Substantia nigra (tissue), 51 donors: ENCODE measurements at places on chromosomes 16 and 17.

DNA sequence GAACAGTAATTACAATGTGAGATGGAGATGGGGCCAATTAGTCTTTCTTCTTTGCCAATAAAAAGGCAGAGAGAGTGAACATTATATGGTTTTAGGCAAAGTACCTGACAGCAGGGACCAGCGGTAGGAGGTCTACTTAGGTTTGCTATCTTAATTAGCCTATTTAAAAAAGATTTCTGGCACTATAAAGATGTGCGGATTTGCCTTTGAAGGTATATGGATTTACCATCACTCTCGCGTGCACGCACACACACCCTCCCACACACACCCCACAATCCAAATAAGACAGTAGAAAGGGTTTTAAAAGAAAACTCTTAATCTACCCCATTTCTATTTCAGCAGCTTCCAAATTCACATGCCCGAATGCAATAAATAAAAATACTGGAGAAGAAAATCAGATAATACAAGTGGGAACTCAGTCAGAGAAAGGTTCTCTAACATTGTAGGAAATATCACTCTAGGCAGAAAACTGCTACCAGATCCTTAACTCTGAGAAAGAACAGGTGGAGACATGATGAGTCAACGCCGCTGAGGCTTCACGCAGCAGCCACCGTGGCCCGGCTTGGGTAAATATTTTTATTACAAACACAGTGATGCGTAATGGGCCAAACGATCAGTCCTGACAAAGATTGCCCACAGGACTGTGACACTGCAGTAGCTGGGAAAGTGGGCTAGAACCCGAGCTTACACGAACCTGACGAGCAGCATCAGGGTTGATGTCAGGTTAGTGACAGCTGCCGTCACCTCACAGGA lies 66.6 kb upstream of the AXIN2 start:
- DNase-seq, result no peak

DNA sequence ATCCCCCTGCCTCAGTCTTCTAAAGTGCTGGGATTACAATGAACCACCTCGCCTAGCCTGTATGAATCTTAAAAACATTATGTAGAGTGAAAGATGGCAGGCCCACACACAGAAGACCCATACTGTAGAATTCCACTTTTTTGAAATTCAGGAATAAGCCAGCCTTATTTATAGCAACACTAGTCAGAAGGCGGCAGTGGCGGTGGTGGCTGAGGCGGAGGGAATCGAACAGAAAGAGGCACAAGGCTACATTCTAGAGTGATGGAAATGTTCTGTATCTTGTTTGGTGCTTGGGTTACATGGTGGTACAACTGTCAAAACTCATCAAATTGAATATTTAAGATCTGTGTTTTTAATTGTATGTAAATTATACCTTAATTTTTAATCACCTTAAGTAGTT lies 11.3 kb downstream of the GFOD2 start:
- DNase-seq, result no peak

GRCh38 chr16:11126399-11127054 lies 129.5 kb downstream of the SOCS1 start:
- no peak for DNase-seq

DNA sequence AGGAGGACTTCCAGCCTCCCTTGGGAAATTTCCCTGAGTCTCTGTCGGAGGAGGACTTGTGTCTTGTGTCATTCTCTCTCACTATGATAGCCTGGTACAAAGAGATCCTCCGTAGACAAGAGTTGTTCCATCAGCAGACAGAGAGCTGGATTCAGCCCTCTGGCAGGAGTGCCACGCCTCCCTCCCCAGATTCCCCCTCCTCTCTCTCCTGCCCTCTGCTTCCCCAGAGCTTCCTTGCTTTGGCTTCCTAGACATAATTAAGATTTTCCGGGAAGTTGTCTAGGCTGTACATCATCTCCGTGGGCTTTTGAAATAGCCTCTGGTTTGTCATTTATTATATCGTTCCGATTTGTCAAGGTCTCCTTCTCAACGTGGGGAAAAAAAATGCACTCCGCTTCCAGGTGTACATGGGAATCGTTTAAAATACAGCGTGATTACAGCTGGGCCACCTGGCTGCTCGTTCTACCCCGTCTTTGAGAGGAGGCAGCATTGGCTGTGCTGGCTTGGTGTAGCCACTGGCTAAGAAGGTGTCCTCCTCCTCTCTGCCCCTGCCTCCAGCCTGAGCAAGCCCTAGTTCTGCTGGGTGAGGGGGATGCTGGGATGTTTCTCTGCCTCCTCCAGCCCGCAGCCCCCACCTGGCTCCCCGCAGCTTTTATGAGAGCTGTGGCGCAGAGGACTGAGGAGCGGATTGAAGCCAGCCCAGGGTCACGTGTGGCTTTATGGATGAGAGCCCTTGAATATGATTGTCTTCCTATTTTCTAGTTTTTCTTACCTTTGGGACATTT lies 282.5 kb downstream of the SNX29 start:
- no peak for DNase-seq

DNA sequence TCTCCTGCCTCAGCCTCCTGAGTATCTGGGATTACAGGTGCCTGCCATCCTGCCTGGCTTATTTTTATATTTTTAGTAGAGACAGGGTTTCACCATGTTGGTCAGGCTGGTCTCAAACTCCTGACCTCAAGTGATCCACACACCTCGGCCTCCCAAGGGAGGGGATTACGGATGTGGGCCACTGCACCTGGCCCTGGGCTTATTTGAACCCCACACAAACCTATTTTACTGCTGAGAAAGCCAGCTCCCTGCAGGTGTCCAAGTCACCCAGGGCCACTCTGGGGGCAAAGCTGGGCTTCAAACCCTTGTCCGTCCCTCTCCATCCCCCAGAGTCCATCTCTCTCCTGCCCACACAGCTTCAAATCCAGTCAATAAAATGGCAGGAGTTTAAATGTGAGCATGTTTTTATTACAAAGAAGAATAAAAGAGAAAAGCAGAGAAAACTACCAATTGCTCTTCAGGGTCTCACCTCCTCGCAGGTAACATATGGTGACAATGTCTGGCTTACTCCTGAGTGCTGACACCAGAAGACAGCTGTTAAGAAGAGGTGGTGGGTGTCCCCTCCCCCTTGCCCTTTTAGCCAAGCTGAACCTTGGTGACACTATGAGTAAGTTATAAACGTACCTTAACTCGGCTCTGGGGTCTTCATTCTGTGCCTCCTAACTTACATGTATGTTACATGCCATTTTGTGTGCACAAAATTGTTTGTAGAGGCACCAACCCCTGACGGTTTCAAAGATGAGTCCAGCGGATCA lies 45.4 kb downstream of the LAT start:
- DNase-seq, result no peak

GRCh38 chr16:56999409-57000270 lies 10.3 kb downstream of the NLRC5 start:
- DNase-seq, result no peak

DNA sequence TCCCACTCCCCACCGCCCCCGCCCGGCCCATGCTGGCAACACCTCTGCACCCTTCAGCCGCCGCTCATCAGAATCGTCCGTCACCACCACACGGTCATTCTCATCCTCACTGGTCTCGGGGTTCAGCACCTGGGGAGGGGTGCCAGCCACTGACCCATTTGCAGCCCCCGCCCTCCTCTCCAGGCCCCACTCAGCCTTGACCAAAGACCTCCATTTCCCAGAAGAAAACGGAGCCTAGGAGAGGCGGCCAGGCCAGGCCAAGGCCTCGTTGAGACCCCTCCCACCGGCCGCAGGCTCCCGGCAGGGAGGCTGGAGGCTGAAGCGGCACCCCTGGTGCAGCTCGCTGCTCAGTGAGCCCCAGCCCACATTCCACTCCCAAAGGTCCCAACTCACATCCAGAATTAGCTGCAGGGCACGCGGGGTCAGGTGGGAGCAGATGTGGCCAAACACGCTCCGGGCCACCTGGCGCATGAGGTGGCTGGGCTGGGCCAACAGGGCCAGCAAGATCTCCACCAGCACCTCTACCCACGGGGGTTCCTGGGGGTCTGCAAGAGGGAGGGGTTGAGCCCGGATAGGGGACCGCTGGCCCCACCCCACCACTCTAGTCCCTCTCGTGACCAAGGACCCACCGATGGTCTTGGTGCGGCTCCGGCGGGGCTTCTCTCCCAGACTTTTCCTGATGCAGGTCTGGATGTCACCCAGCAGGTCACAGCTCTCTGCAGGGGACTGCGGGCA lies 9.8 kb downstream of the MYBBP1A start:
- no peak for DNase-seq

GRCh38 chr16:50071075-50071671 lies 5.4 kb downstream of the HEATR3 start:
- no peak for DNase-seq

DNA sequence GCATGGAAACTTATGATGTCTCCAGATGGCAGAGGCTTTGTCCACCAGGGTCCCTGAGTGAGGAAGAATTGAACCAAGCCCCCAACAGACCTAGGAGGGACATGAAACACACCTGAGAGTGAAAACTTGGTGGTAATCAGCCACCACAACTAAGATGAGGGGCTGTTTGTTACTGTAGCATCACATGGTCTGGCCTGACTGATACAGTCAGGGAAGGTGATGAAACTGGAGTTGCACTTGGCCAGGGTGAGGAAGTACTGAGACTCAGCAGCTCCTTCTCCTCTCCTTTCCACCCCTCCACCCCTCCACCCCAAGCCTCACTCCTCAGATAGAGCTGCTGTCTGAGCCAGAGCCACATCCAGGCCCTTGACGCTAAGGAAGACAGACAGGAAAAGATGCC lies 37.2 kb downstream of the C16orf82 start:
- DNase-seq, result no peak

- no peak for DNase-seq
Measured at GRCh38 chr17:37517881-37518280, 28.2 kb downstream of the DUSP14 start.
